NCI-H2081 (cell line): ENCODE measurements at places on chromosomes 11 and 22.
A peak's percentile ranks its signal among the peaks of the same experiment; 100 is the strongest.

DNA sequence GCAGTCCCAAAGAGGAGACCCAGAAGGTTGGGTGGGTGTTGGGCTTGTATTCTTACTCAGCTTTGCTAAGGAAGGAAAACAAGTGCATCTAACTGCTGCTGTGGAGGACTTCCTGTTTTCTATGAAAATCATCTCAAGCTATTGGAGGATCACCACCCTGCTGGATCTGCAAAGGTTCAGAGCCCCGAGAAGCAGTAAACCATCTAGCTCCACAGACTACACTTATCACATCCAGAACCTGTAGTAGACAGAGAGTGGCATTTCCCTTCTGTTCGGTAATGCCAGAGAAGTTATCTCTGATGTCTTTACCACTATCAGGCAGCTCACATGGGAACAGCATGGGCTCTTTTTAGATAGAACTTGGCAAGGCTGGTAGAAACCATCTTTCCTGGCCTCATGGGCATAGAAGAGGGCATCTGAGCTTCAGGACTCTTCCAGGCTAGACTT is 21.7 kb downstream of the KCNJ1 start:
- no peak for DNase-seq

- no peak for DNase-seq
Observed at GRCh38 chr22:30488121-30488520, 16.3 kb upstream of the SEC14L3 start.

GRCh38 chr11:30433831-30434230 is 110.9 kb downstream of the ARL14EP start:
- DNase-seq: no peak

GRCh38 chr11:71459767-71460320 is 6.8 kb downstream of the NADSYN1 start:
- DNase-seq: no peak

DNA sequence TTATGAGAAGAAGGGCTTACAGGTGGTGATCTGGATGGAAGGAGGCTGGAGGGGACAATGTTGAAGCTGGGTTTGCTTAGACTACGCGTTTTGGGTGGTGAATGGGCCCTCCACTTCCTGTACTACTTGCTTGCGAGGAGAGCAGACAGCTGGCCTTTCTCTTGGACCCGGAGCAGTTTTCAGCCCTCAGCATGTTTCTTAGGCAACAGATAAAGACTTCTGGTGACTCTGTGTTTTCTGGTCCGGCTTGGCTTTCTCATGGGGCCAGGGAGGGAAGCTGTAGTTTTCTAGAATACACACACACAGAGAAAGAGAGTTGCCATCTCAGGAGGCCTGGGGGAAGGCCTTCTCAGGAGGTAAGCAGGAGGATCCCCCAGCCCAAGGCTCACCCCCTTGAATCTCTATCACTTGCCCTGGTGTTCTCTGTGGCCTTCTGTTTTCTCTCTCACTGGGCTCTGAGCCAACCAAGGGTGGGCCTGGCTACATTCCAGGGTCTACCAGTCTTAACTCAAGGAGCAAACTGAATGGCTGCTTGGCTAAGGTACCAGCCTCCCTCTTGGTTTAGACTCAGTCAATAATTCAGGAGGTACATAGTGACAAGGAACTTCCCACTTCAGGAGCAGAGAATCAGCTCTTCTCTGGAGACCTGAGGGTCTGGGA is 2.4 kb downstream of the CCS start:
- no peak for DNase-seq

DNA sequence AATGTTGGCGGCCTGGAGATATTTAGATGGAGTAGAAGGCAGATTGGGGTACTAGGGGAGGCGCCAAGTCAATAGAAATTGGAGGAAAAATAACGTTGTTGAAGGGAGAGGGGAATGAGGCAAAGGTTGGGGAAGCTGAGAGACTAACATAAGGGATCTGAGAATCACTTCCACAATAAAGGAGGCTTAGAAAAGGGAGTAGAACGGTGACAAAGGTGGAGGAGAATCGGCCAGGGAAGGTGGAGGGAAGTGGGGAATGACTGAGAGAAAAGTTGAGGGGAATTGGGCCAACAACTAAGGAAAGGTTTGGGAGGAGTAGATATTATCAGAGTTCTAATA is 510 bp downstream of the PPME1 start:
- no peak for DNase-seq

GRCh38 chr11:121460941-121461514 is 8.3 kb upstream of the SORL1-AS1 start:
- DNase-seq: no peak

DNA sequence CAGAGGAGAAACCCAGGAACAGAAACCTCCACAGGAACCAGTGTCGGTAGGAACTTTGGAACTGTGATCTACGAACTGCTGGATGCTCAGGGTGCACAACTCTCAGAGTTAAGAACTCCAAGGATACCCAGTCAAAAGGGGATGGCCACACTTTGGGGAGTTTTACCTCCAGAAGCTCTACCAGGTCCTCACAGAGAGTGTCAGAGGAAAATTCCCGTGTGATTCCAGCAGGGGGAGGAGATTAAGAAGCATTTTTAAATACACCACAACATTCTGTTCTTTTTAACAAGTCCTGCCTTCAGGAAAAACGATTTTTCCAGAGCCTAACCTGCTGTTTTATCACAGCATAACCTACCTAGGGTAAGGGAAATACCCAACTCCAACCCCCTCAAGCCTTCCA is 104.0 kb downstream of the SOX6 start:
- DNase-seq: no peak

DNA sequence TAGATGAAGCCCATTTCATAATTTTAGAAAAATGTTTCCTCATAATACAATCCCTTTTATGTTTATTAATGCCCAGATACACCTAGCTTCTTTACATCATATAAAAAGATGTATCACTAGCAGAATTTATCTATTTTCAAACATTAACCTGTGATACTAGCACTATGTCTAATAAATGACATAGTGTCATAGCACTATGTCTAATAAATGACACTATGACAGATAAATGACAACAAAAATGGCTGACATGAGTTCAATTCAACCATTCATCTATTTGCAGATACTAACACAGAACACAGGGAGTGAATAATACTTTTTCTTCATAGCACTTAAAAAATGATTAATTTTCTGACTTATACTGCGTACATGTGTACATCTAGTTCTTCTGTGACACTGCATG is 19.4 kb upstream of the KDM4E start:
- DNase-seq: no peak

DNA sequence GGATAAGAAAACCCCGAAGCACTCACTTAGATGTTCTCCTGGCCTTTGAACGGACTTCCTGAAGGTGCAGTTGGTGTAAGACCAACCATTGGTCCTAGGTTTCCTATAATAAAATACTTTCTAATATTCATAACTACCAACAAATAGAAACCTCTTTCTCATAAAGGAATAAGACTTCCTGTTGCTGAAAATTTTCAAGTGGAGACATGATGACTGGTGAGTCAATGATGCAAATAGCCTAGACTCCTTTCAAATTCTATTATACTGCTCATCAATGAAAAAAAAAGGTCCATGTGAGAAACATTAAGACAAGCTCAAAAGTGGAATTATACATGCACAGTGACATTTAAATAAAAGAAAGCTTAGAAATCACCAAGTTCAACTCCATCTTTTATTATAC is 862.8 kb downstream of the FAM181B start:
- no peak for DNase-seq

GRCh38 chr11:103622296-103622695 is 414.1 kb upstream of the DDI1 start:
- DNase-seq: no peak

- no peak for DNase-seq
Observed at GRCh38 chr11:10503777-10504480, 37.1 kb downstream of the RNF141 start.

DNA sequence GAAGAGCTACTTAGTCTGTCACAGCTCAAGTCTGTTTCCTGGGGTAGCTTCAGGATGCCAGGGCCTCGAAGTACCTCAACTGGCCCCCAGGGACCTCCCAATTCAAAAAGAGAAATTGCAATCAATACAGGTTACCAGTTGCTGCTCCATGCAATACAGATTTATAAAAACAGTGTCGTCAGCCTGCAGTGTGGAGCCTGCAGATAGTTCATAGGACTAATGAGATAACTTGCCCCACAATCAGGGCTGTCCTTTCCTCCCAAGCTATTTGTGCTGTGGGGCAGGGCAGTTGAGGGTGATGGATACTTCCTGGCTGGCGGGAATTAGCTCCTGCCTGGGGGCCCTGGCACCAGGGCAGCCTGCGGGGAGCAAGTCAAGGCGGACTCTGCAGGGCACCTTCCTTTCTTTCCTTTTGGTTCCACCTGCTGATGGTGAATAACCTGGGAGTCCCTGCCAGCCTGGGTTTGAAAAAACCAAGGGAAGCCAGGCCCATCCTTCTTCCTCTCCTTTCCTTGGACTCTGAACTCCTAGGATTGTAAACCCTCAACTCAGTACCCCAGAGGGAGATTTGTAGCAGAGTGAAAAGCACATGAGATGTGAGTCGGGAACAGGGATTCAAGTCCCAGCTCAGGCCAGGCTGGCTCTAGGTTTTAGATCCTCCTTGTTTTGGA is 216.6 kb downstream of the CEP164 start:
- DNase-seq: peak; percentile 29

DNA sequence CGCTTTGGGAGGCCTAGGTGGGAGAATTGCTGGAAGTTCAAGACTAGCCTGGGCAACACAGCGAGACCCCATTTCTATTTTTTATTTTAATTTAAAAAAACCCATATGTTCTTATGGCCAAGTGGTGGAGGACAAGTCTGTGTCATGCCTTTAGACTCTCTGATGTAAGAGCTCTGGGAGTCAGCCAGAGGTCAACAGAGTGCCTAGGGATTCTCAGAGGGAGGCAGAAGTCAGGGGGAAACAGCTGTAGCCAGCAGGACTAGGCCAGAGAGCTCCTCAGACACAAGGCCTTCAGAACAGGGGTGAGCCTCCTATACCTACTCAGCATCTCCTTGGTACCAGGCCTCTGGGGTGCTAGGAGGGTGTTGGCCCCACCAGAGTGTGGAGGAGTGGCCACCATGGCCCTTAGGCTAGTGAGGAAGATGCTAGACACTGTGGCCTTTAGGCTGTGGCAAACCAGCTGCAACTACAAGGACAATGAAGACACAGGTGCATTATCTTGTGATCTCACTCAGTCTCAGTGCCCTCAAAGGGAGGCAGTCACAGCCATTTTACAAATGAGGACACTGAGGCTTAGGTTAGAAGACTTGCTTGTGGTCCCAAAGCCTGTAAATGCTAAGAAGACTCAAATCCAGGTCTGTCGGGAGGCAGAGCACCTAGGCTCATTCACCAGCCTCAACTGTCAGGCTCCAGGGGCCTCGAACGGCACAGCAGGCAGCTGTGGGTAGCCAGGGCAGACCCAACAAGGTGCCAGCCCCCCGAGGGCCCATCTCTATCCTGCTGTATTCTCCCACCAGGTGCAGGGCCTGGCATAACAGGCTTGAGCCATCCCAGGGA is 5.0 kb downstream of the ZP1 start:
- DNase-seq: no peak

DNA sequence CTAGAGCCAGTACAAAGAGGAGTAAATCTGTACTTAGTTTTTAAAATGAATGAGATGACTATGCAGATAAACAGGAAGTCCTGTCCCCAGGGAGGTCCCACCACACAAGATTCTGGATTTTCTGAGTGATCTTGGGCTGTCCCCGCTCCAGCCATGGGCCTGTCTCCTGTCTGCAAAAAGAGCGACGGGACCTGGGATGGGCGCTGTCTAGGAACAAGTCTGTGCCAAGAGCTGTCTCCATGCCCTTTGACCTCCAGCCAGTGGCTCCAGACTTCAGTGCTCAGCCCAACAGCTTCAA is 6.0 kb downstream of the CSNK1E start:
- DNase-seq: no peak

DNA sequence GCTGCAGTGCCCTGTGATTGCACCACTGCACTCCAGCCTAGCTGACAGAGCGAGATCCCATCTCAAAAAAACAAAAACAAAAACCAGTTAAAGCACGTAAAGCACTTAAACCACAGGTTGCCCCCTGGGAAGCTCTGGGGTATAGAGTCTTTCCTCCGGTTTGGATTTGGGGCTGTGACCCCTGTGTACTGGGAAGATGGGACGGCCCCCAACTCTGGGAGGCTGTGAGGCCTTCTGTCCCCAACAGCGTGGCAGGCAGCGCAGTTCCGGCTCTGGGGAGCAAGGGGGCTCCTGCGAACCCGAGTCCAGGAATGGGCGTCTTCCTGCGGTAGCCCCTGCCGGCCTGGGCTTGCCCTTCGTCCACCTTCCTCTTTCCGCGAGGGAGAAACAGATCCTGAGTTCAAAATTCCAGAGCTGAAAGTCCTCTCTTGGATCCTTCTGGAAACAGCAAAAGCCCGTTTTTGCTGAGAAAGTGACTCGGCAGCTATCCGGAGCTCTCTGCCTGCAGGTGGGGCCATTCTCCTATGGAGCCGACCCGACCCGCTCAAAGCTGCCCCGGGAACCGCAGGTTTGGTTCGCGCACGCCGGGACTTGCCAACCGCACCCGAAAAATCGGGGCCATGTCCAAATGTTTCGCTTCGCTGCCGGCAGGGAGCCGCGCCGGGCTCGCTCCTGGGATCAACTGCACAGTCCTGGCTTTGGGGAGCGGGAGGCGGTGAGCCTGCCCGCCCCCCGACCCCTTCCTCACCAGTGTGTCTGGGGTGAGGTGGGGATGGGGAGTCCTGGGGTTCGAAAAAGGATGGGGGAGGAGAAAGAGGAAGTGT is 36.3 kb upstream of the POLA2 start:
- DNase-seq: no peak

DNA sequence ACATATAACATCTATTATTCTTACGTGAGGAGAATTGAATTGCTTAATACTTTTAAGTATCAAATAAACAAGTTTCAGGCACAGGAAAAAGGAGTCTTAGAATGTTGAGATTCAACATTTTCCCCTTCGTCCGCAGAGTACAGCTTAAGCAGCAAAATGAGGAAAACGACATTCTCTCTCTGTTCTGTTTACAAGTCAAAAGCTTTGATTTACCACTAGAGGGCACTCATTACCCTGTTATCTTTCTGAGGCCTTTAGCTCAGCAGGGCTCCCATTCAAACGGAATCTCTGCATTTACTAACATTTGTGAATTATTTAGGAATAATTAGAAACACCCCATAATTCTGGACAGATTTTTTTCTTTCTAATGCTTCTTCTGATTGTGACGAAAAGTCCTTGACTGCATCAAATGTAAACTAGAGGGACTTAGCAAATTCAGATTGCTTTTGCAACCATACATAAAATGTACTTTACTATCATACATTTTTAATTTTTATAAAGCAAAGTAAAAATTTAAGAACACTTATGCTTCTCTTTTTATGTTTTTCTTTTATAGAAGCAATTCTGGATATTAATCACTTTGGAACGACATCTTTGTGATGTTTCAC is 75.0 kb downstream of the JRKL start:
- DNase-seq: peak; percentile 73

- DNase-seq: peak; percentile 66
Observed at GRCh38 chr11:122108192-122108799, 7.7 kb downstream of the BLID start.

- no peak for DNase-seq
Observed at GRCh38 chr11:15586741-15587473, 472.2 kb downstream of the INSC start.

GRCh38 chr11:90884181-90884580 is 661.3 kb upstream of the CHORDC1 start:
- DNase-seq: no peak

- no peak for DNase-seq
Observed at GRCh38 chr22:21457023-21457787, 10.0 kb upstream of the TMEM191C start.
